ENCODE measurements at places on chromosomes 5 and 9. TPM values are rescaled to one million over a fixed set of nuclear protein-coding genes. Genes with fewer than 3 reads are reported as not detected.
A peak's percentile ranks its signal among the peaks of the same experiment; 100 is the strongest.

The C1QTNF2 gene
- polyA plus RNA-seq = 0.05 TPM

The NRG2 gene
- polyA plus RNA-seq = 0.21 TPM

DNA sequence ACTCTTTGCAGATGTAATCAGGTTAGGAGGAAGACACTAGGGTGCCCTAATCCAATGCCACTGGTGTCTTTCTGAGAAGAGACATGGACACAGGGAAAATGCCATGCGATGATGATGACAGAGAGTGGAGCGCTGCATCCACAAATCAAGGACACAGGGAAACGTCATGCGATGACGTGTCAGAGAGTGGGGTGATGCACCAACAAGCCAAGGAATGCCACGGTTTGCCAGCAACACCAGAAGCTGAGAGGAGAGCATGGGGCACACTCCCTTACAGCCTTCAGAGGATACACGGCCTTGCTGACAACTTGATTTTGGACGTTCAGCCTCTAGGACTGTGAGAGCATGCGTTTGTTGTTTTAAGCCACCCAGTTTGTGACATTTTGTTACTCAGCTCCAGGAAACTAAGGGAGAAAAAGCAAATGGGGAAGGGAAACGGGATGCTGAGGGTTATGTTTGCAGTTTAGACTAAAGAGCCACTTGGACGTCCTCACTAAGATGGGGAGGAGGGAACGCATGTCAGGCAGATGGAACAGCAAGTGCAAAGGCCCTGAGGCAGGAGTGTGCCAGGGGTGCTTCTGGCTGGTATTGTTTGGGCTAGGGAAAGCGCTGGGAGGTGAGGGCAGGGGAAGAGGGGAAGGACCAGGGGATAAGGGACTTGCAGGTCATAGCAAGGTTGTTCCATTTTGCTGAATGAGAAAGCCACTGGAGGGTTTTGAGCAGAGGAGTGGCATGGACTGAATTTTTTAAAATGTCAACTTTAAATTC is 2.5 kb upstream of the TENT4A start:
- no peak for DNase-seq

GRCh38 chr5:135493406-135494180 is 41.4 kb upstream of the TIFAB start:
- DNase-seq = peak; percentile 87

DNA sequence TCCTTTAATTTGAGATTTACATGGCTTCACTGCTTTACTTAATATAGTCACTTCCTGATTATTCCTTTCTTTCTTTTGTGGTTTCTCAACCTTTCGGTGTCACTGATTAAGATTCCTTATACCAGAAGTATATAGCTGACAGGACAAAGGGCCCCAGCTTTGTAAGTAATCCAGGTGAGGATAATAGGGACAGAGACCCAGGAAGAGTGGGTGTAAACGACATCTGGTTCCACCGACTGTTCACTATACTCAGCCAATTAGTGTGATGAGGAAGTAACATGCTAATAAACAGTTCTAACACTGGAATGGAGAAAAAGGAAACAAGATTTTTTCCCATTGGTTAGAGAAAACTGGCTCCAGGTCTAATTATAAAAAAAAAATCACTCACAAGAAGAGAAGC is 286.3 kb upstream of the EFNA5 start:
- DNase-seq = no peak

The FOXI1 gene
- polyA plus RNA-seq = not detected

The MUSK gene
- polyA plus RNA-seq = not detected

The CER1 gene
- polyA plus RNA-seq = not detected

The NIPSNAP3A gene
- 32.9 TPM for polyA plus RNA-seq

DNA sequence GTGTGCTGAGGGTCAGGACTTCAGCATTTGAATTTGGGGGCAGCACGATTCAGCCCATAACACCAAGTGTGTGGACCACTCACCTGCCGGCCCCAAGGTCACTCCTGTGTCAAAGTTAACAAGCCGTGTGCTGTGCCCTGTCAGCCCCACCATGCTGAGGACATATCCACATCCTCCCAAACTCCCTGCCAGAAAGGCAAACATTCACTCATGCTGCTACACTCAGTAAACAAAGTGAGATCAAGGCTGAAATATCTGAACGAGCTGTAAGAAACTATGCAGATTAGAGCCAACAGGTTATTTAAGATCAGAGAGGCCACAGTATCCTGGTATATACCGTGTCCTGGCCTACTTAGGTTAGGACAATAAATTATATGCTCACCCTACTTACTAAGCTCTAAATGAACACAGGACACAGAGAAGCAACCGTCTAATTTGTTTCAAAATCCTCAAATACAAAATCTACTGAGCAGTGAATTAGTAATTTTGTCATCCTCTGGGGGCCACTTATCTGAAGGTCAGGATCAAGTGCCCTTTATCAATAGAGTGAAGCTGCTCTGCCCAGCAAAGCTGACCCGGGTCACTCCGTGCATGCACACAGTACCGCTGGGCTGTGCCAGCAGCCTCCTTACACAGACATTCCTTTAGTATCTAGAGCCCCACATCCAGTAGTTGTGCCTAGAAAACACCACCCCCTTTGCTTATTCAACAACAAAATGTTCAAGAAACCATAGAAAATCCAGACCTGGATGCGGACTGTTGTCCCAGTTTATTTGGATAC is 28.2 kb downstream of the RETREG1 start:
- DNase-seq = no peak

DNA sequence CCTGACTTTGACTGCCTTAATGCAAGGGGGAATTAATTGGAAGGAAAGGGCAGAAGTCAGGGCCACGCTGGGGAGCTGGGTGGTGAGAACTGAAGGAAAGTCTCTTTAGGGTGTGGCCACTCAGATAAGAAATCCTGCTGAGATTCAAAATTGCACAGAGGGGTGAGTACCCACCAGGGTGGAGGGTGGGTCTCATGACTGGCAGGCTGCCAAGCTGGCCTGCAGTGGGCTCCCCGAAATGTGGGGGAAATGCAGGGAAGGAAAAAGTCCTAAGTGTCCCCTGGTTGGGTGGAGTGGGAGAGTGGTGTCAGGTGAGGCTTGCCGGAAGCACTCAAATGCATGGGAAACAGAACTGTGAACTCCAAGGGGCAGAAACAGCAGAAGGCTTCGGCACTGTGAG is 24.1 kb downstream of the TSPAN17 start:
- no peak for DNase-seq

GRCh38 chr9:134591082-134591571 is 50.5 kb upstream of the COL5A1 start:
- no peak for DNase-seq

DNA sequence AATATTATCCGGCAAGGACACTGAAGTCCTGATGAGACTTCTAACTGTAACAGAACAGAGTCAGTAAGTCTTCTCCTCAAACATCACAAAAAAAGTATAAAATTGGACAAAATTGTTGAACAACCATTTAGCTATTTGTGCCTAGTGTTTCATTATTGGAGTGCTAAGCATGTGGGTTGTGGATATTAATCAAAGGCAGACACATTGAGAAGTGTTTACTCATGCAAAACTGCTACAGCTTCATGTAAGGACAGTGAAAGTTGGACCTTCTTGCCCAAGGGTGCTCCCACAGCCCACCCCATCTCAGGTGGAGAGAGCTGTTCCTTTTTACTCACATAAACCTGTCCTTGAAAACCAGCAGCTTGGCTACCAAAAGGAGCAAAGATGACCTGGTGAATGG is 355.1 kb upstream of the DAB2 start:
- DNase-seq = no peak

DNA sequence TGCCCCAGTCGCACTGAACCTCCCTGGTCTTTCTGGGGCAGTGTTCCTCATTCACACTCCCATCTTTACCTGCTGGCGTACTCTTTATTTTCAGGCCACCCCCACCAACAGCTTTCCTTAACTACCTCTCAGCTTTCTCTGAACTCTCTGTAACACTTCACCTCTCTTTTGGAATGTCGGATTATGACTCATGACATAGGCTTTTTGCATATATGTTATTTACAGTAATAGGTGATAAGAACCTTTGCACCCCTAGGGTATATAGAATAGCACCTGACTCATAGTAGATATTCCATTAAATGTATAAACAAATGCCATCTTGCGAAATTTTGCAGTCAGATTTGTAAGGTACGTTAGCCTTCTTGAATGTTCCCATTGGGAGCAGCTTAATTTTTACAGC is 52.9 kb upstream of the MIER3 start:
- DNase-seq = peak; percentile 76

The GRXCR2 gene
- polyA plus RNA-seq = 0.03 TPM
